Hematopoietic multipotent progenitor cell treated with erythropoietin and hydrocortisone succinate and interleukin-3 and kit ligand, for 8 days (in vitro differentiated cells): ENCODE measurements at places on chromosomes 4 and X.

- DNase-seq: no peak
These were observed 141.8 kb upstream of the PCDH18 start for GRCh38 chr4:137674066-137674465.

- no peak for DNase-seq
These were observed 113.1 kb downstream of the ATP8A1 start for GRCh38 chr4:42543762-42544161.

- no peak for DNase-seq
These were observed 4.7 kb upstream of the FAM47E start for GRCh38 chr4:76246852-76247251.

DNA sequence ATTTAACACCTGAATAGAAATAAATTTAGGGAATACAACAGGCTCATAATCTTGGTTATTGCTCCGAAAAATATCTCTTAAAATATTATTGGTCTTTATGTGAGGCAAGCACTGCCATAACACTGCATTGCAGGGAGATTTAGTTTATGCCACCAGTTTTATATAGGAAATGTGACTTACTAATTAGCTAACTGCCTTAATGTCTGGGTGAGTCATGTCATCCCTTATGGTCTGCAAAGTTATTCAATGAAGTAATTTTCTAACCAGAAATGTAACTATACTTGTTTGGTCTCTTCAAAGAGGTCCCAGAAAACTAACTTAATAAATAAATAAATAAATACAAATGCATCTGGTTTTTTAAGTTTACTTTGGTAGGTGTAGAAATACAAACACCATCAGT lies 597.2 kb downstream of the GALNTL6 start:
- DNase-seq: no peak
